ENCODE measurements at places on chromosomes 2 and 18.

- no peak for DNase-seq
These were observed 5.3 kb downstream of the AGFG1 start for GRCh38 chr2:227477291-227477690.

DNA sequence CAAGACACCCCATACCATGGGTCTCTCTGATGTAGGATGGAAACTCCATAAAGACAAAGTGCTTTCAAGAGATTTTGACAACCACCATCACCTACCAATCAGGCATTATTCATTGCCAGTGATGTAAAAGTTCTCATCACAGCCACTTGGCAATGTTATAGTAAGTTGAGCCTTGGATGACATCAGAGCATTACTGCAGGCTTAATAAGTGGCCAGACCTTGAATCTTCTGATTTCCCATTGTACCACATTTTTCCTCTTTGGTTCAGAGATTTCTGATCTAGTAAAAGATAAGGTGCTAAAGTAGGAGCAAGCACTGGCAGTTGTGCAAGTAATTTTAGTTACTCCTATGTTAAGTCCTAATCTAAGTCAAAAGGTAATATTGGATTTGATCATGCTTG is 36.5 kb downstream of the OSR1 start:
- no peak for DNase-seq

- no peak for DNase-seq
These were observed 559.3 kb upstream of the CDH2 start for GRCh38 chr18:28736223-28736622.

DNA sequence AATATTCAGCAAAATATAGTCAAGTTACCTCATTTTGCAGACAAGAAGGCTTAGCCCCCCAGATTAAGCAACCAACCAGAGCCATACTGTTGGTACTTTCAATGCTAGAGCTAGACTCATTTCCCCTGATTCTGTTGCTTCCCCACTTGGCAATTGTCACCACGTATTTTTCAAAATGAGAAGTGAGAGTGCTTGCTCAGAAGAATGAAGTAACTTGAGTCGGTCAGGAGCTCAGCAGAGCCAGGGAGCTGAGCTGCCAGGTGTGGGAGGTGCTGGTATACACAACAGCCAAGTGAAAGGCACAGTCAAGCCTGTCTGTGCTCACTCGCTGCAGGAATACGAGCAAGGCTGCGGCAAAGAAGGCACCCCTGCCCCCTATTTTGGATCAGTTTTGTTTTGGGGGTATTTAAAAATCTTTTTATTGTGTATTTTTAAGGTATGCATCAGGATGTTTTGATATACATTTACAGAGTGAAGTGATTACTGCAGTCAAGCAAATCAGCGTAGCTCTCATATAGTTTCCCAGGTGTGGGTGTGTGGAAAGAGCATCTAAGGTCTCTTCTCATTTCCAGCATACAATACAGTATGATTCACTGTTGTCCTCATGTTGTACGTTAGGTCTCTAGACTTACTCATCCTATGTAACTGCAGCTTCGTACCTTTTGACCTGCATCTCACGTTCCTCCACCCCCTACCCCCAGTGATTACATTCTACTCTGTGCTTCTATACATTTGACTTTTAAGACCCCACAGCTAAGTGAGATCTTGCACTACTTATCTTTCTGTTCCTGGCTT is 62.4 kb downstream of the MRPS9 start:
- no peak for DNase-seq

GRCh38 chr2:164565359-164565758 is 55.9 kb downstream of the GRB14 start:
- DNase-seq, result no peak

DNA sequence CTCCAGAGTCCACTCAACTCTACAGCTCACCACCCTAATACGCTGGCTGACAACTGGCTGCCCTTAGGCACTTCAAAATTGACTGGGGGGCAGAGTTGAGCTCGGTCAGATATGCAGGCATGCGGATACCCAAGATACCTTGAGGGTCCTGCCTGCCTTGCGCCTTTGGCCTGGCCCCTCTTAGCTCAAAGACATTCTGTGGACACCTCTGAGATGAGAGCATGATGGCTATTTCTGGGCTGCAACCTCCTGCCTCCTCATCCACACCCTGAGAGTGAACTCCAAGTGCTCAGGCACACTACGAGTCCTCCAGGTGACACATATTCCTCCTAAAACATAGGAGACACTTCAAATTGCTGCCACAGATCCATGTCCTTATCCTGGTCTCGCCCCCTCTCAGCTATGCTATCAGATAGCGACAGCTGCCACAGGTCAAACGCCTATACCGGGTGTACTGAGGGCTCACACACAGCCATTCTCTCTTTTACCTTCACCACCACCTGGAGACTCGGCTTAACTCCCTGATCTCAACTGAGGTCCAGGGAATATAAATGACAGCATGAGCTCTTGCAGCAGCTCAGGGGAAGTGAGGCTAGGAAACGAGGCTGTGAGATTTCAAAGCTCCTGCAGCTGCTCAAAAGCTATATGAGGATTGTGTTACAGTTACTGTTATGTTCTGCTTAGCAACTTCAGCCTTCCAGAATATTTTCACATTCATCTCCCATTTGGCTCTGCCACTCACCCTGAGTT is 60.5 kb upstream of the TEX51 start:
- no peak for DNase-seq

All from HFF-Myc (cell line).